ENCODE measurements at places on chromosomes 1 and 21.

DNA sequence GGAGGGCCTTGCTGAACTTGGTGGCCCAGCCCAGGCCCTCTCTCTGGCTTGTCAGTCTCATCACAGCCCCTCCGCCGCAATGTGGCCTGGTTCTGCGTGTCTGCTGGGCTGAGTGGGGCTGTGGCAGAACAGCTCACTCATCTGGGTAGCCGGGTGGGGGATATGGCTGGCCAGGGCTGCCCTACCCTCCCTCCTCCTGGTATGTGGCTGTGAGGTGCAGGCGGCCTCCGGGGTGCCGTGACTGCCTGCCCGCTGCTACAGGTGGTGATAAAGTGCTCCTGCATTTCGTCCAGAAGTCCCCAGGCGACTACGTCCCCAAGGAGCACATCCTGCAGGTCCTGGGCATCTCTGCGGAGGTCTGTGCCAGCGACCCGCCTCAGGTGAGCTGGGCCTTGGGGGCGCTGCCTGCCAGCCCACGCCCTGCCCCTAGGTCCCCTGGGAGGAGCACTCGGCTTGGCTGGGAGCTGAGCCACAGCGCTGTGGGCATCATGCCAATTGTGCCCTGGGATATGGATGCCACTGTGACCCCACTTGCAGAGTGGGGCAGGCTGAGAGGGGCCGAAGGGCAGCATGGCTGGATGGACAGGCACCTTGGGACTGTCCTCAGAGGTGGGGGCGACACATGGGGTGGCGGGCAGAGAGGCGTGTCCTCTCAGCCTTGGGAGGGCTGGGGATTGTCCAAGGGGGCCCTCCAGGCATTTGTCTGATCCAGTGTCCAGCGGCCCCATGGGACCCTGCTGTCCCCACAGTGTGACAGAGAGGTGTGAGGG is 2.3 kb downstream of the PRXL2B start:
- DNase-seq, result no peak

DNA sequence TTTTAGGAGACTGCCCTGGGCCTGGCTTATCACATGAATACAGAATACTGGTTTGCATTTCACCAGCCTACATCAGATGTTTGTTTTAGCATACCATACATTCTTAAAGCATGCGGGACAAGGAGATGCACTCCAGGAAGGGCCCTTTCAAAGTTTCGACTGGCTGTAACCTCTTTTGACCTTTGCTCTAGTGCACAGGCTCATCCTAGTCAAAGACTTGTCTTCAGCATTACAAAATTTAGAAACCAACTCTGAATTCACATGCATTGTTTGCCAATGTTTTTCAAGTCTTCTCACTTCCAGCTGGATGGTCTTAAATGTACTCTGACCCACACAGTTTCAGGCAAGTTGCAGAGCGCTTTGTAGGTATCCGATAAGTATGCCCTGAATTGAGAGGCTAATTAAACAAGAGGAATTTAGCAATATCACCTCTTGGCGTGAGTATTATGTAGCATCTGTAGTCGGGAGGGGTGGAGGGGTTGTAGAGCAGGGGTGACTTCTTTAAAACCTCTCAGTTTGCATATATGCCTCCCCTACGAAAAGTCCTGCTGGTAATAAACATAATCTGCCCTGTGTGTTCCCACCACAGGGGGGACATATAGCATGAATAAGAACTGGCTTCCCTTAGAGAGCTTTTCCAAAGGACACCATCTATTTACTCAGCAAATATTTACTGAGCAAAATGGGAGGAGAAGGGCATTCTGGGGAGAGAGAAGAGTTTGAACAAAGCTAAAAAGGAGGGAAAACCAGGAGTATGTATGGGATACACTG is 24.4 kb upstream of the AHCYL1 start:
- DNase-seq, result peak; percentile 73

GRCh38 chr1:11676386-11677103 is 4.4 kb downstream of the MAD2L2 start:
- DNase-seq, result no peak

- no peak for DNase-seq
Measured at GRCh38 chr1:230170153-230170547, 103.1 kb downstream of the GALNT2 start.

GRCh38 chr1:78019024-78019423 is 14.3 kb downstream of the DNAJB4 start:
- DNase-seq, result no peak

- DNase-seq, result no peak
Measured at GRCh38 chr1:6158181-6158580, 21.9 kb downstream of the CHD5 start.

GRCh38 chr1:186699519-186699918 is 19.3 kb upstream of the PTGS2 start:
- no peak for DNase-seq

- DNase-seq, result peak; percentile 40
Measured at GRCh38 chr1:15153184-15153841, at the start of gene TMEM51. Gene TMEM51, plus strand, starts transcription at chr1:15153747. Its CDS starts 61,341 bp downstream, at chr1:15215088.

DNA sequence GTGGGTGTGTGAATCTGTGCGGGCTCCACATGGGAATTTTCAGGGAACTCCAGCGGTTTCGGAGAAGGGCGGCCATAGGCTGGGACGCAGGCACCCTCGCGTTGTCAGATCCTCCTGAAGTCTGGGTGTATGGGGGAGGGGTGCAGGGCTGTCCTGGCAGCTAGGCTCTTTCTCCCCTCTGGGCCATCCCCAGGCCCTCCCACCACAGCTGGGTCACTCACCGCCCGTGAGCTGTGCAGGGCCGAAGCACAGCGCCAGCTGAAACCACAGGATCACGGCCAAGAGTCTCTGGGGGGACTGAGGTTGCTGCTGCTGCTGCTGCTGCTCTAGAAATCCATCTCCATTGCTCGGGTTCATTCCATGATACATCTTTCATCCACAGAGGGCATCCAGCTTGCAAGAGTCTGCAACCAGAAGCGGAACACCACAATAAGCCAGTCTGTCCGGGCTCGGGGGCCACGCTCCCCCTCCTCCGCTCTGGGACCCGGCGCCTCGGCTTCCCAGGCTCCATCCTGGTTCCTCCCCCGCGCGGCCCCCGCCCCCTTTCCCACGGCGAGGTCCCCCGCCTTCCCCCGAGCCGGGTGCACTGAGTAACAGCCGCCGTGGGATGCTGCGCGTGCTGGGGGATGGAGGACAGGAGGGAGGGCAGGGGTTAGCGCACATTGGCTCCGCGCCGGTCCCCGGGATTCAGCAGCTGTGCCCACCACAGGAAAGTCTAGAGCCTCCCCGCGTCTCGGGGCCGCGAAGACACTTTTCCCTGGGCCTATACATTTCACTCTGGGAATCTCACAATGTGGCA is 720 bp downstream of the SUSD4 start:
- DNase-seq, result peak; percentile 17

GRCh38 chr1:6024376-6024775 is 21.3 kb upstream of the KCNAB2 start:
- DNase-seq, result no peak

GRCh38 chr1:22283596-22283995 is 140.7 kb upstream of the WNT4 start:
- no peak for DNase-seq

GRCh38 chr1:69697340-69697739 is 129.6 kb downstream of the LRRC7 start:
- DNase-seq, result no peak

GRCh38 chr1:50559421-50559820 is 136.2 kb upstream of the DMRTA2 start:
- no peak for DNase-seq

- no peak for DNase-seq
Measured at GRCh38 chr1:82268826-82269225, 468.1 kb downstream of the ADGRL2 start.

DNA sequence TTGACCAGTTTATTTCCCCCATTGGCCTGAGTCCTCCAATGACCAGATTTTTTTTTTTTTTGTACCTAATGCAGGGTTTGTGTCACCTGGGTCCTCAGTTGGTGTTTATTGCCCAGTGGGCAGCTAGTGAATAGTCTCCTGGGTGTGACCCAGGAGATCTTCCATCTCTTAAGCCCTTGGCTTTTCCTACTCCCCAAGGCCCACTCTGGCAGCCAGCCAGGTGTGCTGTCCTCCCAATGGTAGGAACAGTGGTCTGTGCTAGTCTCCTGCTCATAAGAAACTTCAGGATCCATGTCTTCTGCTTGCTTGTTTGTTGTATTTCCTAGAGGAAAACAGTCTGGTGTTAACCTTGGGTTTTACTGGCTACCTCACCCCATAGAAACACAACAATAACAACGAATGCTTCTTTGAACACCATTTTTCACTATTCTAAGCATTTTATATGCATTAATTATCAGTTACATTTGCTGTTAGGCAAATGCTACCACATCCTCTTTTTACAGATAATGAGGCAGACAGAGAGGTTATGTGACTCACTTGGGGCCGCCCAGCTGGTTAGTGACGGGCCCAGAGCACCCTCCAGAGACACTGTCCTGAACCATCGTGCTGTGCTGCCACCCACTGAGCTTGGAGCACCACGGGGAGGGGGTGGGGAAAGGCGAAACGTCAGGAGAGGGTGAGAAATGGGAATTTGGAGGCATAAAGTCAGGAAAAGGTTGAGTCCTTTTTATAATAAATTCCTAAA is 107.5 kb downstream of the HIVEP3 start:
- peak; percentile 72 for DNase-seq

DNA sequence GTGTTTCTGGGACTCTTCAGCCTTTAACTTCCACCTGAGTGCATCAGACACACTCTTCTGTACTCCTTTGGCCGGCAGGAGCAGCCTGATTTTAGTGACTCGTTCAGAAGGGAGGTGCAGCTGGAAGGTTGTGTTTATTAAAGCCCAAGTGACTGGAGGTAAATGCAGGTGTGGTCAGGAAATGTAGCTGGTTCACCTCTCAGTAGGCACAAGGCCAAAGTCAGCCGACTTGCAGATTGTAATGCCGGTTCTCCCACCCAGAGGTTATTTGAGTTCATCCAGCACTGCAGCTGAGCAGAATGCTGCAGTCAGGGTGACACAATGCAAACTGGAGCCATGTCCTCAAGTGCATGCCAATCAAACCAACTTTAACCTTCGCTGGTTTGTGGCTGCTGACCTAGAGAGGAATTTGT is 91.5 kb downstream of the SPATA46 start:
- DNase-seq, result no peak

GRCh38 chr1:211939876-211940468 is 95.4 kb downstream of the INTS7 start:
- no peak for DNase-seq

- DNase-seq, result no peak
Measured at GRCh38 chr21:46354518-46354917, 30.6 kb downstream of the PCNT start.

DNA sequence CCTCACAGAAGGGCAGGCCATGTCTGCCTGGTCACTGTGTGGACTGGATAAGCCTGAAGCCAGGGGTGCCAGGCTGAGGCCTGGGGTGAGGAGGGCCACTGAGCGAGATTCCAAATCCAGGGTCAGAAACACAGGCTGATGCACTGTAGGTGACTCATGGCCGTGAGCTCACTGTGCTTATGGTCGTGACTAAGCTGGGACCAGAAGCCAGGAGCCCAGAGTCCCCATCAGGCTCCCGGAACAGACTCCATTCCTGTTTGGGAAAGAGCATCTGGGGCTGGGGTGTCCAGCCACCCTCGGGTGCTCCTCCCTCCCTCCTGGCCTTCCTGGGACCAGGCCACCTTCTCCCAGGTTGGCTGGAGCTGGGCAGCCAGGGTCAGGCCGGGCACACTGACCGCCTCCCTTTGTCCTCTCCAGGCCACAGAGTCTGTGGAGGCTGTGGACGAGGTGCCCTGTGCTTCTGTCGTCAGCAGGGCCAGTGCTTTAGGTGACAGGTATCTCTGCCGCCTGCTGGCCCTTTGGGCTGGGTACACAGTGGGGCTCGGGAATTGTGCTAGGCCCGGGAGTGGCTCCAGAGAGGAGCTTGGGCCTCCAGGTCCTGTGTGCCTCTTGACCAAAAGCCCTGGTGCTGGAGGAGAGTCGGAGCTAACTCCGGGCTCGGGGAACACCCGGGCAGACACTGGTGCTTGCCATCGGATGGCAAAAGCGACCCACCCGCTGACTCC is 36.7 kb downstream of the AJAP1 start:
- no peak for DNase-seq

DNA sequence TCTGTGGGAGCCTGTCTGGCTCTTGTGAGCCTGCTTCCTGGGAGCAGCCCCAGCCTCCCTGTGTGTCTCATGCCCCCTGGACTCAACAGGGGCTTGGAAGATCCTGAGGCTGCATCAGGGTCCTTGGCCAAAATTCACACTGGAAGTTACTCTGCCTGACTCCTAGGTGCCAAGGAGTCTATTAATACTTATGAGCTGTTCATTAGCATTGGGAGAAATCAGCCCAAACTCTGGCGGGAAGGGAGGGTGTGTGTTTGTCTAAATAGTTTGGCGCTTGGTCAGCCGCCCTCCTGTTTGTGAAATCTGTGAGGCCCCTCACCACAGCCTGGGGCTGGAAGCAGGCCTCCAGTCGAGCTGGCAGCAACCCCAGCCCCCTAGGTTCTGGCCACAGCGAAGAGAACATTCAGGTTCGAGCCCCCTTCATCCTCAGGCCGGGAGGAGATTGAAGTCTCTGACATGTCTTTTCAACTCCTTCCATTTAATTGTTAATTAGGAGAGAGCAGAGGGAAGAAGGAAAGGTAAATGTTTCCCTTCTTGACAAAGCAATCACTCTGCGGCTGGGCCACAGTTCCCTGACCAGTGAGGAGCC is 82.1 kb upstream of the F3 start:
- DNase-seq, result no peak

DNA sequence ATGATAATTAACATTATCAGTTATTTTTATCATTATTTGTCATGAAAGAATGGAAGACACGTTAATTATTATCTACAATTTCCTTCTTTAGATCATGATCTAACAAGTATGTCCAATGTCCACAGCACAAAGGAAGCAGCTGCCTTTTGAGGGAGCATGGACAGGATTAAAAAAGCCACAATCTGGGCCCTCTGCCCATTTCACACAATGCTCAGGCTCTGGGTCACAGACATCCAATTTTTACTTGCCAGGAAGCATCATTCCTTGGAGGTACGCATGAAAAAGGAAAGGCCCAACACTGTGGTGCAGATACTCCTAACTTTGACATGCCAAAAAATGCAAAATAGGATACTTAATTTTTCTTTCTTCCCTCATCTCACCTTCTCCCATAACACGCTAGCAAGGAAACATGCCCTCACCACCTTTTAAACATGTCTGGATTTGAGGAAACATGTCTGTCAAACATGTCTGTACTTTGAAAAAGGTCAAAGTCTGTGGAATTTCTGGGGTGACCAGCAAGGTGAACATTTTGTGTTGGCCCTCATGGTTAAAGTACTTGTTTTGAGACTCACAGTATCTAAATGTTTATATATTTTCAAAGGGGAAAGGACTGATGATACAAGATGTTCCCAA is 40.0 kb downstream of the GADD45A start:
- DNase-seq, result peak; percentile 95

DNA sequence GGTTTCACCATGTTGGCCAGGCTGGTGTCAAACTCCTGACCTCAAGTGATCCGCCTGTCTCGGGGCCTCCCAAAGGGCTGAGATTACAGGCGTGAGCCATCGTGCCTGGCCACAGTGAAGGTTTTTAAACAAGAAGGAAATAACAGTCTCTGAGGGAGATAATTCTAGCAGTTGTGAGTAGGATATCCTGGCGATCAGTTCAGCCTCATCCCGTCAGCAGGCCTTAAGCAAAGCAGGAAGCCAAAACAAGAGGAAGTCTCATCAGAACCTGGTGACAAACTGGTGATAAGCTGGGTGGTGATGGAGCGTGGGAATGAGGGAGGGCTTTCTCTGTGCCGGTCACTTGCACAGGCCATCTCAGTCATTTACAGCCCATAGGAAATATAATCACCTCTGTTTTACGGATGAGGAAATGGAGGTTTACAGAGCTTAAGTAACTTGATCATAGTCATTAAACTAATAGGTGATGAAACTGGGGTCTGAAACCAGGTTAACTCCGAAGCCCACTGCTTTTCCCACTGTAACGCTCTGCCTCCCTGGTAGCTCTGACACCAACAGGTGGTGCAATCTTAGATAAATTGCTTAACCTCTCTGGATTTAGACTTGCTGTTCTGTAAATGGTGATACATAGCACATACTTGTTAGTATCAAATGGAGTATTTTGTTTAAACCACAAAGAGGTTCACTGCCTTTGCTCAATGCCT is 40.8 kb upstream of the A3GALT2 start:
- peak; percentile 83 for DNase-seq
